MV-4-11 (cell line): ENCODE measurements at places on chromosomes 3 and 15.
A peak's percentile ranks its signal among the peaks of the same experiment; 100 is the strongest.

DNA sequence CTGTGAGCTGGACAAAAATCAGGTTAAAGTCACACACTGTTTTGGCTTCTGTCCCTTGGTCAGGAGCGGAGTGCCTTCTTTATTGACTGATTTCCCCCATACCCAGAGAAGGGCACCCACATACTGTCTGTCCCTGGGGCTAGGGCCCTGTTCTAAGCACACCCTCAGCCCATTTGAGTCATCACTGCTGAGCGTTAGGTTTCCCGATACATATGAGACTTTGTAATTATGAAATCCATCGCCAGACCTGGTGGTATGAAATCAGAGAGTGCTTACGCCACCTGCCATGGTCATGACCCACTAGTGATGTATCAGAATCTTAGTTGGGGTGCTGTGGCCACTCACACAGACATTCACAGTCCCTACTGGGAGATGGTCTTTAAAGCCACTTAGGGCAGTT, 96.8 kb downstream of the CHDH start:
- peak; percentile 56 for DNase-seq

DNA sequence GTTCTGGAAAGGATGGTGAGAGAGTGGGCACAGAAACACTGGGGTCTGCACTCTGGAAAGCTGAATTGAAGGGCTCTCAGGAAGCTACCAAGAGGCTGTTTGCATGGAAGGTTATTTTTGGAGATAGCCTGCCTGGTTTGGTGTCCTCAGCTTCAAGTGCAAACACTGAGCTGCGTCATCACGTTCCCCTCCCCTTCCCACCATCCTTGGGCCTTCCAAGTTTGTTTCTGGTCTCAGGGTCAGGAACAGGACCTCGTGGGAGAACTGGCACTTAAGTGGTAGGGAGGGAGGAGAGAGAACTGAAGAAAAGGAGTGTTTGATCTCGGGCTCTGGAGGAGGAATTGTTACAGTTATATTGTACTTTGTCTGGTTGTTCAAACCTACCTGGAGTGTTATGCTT, 10.6 kb downstream of the ST6GAL1 start:
- DNase-seq = no peak

DNA sequence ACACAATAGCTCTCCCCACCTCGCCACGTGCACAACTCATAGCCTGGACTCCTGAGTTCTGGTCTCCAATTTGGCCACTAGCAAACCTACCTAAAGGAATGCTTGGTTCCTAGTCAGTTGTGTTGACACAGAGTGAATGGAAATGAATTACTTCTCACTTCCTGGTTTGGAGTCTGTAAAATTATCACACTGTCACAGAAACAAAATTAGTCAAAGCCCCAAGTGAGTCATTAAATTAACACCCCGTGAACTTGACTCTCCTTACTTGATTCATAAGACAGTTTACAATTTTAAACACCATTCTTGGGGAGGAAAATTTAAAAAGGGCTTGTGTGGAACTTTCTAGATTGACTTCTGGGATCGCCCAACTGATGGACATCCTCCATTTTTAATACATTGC, 276.2 kb upstream of the CTNNB1 start:
- DNase-seq = peak; percentile 63

GRCh38 chr3:42562047-42562907, 19.5 kb downstream of the SEC22C start:
- DNase-seq = no peak

GRCh38 chr3:46367811-46368210, 2.9 kb upstream of the CCR5 start:
- DNase-seq = no peak

GRCh38 chr15:101698314-101698713, 26.0 kb downstream of the TARS3 start:
- DNase-seq = no peak

- DNase-seq = peak; percentile 81
These were observed 46.8 kb downstream of the GLB1 start for GRCh38 chr3:33050071-33050653.

DNA sequence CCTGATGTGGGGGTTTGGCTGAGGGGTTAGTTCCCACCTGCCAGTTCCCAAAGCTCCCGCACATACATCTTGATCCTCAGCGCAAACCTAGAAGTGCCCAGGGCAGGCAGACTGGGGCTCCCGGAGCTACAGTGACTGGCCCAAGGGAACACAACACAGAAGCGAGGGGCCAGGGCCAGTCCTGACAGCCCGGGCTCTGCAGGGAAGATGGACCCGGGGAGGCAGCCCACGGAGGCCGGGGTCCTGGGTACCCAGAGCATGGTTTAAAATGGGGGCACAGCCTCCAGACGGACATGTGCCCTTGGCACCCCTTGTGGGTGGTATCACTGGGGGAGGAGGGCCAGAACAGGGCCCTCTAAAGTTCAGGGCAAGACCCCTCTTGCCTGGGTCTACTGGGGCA, 5.1 kb downstream of the CPN2 start:
- DNase-seq = no peak

DNA sequence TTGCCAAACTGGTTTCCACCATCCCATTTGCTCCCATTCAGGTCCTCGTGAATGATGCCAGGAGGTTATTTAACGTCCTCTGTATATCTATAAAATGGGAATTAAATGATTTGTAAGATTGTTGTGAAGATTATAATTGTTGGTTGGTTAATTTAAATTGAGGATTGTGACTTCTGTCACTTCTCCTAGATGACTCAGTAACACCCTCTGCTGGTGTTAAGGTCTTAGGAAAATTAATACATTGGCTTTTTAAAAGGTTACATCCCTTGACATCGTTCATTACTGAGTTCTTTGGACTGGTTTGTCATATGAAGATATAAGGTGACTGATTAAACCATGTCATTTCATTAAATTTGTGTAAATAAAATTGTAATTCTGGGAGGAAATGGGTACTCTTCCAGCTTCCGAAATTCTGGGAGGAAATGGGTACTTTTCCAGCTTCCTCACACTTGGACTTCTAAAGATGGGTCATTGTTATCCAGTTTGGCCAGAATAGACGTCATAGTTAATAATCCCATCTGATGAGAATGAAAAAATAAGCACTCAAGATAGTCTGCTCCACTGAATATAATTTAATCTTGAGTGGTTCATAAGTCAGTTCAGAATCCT, 33.3 kb upstream of the PAQR5 start:
- DNase-seq = peak; percentile 40

DNA sequence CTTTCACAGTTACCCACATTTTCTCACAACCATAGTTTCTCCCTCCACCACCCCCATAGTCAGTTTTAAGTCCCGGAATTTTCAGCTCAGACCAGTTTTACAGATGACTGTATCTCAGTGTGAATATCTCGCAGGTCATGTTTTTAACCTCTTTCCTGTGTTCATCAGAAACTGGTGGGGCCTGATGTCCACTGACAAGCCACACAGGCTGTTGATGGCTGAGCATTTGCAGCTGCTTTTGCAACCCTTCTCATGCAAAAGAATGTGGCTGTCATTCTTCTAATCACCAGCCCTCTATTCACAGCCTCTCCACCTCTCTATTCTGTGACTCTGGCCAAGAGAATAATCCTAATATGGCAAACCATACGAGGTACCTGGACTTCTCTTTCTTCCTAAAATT, 8.5 kb downstream of the GYG1 start:
- DNase-seq = no peak

DNA sequence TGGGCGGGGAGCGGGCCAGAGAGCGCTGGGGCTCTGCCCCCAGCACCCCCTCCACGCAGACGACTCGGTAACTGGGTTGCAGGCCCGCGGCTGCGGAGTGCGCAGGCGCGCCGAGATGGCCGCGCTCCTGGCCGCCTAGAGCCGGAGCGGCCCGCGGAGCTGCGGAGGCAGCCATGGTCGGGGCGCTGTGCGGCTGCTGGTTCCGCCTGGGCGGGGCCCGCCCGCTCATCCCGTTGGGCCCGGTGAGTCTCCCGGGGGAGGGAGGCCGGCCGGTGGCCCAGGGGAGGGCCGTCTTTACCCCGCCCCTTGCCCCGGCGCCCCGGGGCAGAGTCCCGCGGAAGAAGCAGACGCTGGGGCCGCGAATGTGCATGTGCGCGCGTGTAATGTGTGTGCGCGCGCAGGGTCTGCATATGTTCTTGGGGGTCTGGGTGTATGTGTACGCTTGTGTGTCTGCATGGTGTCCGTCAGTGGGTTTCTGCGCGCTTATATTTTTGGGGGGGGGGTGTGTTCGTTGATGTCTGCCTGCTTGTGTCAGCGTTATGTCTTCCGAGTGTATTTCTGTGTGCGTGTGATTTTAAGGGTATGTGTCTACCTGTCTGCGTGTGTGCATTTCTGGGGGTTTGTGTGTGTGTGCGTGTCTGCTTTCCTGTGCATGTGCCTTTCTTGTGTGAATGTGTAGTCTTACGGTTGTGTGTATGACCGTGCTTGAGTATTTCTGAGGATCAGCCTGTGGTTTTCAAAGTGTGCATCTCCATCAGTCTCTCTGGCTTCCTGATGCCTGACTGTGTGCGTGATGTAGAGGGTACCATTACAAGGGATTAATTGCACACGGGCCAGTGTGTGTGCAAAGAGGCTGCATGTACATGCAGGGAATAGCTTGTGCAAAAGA, at the start of gene ABHD14A:
TSS of gene ABHD14A (plus strand) at position 102 of the 889 bp plus-strand sequence. CDS start at position 174, 72 bp downstream.
- DNase-seq = peak; percentile 50

DNA sequence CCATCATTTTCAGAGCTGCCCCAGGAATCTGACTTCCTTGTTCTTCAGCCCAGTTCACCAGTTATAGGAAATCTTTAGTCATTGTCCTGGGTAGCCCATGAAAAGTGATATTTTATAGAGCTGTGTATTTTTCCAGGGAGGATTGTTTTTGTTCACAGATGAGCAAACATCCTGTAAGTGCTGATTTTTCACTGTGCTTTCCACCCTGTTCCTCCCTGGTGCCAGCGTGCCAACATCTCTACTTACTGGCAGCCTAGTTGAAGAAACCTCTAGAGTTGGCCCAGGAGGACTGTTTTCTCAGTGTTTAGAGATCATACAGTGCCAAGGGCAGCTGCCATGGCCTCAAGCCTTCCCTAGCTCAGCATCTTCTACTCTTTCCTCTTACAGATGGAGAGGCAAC, 41.3 kb downstream of the ST6GAL1 start:
- no peak for DNase-seq

DNA sequence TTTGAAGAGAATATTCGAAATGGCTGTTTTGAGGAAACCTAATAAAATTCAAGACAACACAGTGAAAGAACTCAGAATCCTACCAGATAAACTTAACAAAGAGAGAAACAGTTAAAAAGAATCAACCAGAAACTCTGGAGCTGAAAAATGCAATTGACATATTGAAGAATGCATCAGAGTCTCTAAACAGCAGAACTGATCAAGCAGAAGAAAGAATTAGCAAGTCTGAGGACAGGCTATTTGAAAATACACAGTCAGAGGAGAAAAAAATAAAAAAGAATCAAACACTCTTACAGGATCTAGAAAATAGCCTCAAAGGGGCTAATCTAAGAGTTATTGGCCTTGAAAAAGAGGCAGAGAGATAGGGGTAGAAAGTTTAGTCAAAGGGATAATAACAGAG, 13.5 kb downstream of the C3orf33 start:
- no peak for DNase-seq

DNA sequence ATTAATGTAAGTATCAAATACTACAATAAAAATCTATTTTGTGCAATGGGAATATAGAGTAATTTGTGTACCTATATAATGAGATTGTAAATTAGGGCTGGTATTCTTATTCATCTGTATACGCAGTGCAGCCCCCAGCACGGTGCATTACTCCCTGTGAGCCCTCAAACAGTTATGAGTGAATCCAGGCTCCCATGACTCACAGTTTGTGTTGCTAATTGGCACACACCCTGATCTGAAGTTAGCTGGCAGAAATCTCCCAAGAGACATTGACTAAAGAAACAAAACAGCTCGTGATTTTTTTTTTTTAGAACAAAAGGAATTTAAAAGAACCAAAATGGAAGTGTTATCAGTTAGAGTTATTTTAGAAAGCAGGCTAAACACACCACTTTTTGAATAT, 15.7 kb downstream of the GK5 start:
- no peak for DNase-seq

DNA sequence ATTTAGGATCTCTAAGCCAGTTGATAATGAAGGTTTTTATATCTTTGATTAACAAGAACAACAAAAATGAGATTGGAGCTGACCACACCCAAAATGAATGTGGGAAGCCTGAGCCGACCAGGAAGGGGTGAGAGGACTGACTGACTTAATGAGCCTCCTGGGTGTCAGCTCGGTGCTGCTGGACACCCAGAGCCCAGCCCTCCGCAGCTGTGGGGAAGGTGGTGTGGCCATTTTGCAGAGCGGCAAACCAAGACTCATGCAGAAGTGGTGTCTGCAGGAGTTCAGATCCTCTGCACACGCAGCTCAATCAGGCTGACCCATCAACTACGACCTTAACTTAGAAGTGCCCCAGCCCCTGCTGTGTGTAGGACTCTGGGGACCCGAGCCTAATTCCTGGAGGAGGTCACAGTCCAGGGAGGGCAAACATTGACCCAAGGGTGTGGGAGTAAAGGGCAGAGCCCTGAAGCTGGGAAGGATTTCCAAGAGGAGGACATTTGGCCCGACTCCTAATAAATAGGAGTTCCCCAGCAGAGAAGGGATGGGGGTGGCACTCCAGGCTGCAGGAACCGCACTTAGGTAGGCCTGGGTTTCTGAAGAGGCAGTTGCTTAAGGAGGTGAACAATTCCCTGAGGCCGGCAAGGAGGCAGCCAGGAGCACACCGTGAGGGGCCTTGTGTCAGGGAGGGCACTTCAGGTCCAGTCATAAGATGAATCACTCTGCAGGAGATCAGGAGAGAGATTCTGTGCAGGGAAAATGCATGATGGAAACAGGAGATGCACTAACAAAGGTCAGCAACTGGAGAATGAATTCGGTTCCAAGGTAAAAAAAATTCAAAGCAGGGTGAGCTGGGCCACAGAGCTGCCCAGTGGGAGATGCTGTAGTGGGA, 197.1 kb upstream of the TPM1 start:
- DNase-seq = no peak

DNA sequence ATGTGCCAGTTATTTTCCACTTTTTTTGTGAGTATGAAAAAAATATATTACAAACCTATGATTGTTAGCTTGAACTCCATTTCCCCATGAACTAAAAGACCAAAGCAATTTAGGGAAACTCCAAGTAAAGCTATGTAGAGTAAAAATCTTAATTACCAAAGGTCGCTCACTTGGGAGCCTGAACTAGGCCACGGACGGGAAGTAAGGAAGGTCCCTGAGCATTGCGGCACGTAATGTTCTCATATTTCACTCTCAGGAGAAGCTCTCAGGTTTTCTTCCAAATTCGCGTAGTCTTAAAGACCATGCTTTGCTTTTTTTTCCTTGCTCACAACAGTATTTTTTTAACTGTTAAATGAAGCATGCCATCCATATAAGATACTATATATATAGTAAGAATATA, 215.3 kb upstream of the RARB start:
- DNase-seq = no peak

GRCh38 chr15:36080759-36081158, 498.7 kb upstream of the CDIN1 start:
- DNase-seq = no peak
